ENCODE measurements at places on chromosomes 2 and 18.

GRCh38 chr2:172655091-172655837, 80.4 kb upstream of the RAPGEF4 start:
- DNase-seq = no peak

DNA sequence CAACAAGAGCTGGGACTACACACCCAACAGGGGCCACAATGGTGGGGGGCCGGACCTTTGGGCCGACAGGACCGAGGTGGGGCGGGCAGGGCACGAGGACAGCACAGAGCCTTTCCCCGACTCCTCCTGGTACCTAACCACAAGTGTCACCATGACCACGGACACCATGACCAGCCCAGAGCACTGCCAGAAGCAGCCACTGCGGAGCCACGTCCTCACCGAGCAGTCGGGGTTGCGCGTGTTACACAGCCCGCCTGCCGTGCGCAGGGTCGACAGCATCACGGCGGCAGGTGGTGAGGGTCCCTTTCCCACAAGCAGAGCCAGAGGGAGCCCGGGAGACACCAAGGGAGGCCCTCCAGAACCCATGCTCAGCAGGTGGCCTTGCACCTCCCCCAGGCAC, 119.5 kb downstream of the MTCL1 start:
- DNase-seq = no peak

DNA sequence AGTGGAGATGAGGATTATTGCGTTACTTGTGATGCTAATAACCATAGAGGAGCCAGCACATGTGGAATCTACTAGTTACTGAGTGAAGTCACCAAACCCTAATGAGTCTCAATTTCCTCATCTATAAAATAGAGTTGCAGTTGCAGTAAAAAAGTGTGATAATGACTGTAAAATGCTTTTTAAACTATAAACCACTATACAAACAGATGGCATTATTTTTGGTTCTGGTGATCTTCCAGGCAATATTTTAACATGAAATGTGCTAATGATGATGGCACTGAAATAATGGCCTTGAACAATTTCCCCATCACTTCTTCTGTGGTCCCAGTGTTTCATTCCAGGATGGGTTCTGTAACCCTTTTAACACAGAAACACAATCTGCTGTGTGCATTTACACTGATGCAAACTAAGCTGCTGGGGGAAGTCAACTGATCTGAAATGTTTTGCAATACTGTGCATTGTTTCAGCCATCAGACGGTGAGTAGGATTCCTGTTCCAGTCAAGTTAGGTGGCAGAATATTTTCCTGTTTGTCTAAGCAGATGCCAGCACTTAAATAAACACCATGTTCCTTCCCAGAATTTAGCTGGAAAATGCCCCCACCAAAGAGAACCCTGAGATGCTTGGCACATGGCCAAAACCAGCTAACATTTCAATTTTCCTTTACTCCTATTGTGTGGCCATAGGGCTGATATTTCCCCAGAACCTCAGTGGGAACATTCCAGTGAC, 52.6 kb downstream of the TACR1 start:
- no peak for DNase-seq

- no peak for DNase-seq
Observed at GRCh38 chr2:84223191-84223590, 235.9 kb downstream of the SUCLG1 start.

GRCh38 chr2:16126517-16127275, 186.3 kb downstream of the MYCN start:
- no peak for DNase-seq

DNA sequence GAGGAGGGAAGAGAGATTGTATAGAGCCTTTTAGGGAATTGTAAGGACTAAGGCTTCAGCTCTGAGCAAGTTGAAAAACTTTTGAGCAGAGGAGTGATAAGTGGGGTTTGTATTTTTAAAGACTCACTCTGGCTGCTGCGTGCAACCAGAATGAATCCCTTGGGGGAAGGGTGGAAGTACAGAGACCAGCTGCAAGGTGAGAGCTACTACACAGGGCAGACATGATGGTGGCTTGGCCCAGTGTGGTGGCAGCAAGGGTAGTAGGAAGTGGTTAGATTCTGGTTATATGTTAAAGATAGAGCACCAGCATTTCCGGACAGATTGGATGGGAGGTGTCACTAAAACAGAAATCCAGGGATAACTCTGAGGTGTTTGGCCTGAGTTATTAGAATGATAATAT, 10.1 kb upstream of the SESTD1 start:
- DNase-seq = no peak

GRCh38 chr2:168566974-168567665, 111.0 kb downstream of the CERS6 start:
- peak; percentile 66 for DNase-seq

- DNase-seq = no peak
Observed at GRCh38 chr2:118464046-118464445, 375.8 kb downstream of the INSIG2 start.

DNA sequence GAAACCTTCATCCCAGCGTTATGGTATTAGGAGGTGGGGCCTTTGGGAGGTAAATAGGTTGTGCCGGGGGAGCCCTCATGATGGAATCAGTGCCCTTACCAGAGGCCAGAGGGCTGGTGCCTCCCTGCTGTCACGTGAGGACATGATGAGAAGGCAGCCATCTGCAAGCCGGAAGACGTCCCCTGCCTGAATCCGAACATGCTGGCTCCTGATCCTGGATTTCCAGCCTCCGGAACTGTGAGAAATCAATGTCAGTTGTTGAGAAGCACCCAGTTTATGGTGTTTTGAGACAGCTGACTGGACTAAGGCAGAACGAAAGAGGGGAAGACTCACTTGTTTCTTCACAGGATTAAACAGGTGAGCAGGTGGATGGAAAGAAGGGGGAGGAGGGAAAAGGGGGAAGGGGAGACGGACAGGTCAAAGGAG, 13.0 kb upstream of the KLF11 start:
- DNase-seq = no peak

- no peak for DNase-seq
Observed at GRCh38 chr18:52242711-52243110, 97.3 kb upstream of the DCC start.

DNA sequence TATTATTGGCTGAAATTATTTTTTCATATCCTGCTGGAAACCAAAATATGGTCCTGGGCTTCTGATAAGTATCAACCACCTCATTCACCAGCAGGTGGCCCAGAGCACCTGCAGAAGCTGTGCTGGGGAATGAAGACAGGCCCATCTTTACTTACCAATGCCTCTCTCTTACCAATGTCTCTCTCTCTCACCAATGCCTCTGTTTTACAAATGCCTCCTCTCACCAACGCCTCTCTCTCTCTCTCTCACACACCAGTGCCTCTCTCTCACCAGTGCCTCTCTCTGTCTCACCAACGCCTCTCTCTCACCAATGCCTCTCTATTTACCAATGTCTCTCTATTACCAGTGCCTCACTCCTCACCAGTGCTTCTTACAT, 2.3 kb upstream of the MAL start:
- DNase-seq = no peak

GRCh38 chr2:231015478-231015877, 19.6 kb downstream of the SPATA3 start:
- DNase-seq = no peak

DNA sequence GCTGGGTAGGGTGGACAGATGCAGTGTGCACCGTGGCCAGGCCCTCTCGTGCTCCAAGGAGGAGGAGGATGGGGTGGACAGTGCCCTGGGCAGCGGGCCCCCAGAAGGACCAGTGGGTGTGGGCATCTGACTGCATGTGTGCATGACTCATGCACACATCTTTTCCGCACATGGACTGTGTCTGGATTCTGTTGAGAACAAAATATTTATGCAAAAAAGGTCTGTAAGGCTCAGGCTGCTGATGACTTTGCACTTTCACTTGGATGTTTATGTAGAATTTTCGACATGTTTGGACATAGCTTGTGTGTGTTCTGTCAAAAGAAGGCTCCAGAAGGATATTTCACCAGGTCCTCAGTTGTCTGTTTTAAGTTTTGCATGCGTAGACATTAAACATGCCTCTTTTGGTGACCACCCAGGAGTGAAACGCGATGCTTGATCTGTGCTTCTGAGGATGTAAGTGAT, 45.6 kb downstream of the MTCL1 start:
- no peak for DNase-seq

GRCh38 chr2:68390586-68390985, 25.5 kb downstream of the PLEK start:
- DNase-seq = no peak

- no peak for DNase-seq
Observed at GRCh38 chr2:183031911-183032794, 6.1 kb downstream of the NCKAP1 start.

- no peak for DNase-seq
Observed at GRCh38 chr18:62088156-62088555, 98.7 kb downstream of the PIGN start.

DNA sequence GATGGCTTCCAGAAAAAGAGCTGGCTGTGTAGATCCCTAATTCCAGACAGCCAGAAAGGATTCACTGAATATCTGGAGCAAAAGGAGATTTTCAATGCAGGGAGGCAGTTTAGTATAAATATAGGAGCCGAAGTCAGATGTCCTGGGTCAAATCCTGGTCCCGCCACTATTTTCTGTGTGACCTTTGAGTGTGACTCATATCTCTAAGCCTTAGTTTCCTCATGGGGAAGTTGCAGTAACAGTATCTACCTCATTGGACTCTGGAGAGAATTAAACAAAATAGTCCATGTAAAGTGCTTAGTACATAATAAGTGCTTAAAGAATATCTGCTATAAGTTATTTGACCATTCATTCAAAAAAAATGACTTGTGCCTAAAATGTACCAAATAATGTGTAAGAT, 52.1 kb upstream of the ITGA6 start:
- no peak for DNase-seq

DNA sequence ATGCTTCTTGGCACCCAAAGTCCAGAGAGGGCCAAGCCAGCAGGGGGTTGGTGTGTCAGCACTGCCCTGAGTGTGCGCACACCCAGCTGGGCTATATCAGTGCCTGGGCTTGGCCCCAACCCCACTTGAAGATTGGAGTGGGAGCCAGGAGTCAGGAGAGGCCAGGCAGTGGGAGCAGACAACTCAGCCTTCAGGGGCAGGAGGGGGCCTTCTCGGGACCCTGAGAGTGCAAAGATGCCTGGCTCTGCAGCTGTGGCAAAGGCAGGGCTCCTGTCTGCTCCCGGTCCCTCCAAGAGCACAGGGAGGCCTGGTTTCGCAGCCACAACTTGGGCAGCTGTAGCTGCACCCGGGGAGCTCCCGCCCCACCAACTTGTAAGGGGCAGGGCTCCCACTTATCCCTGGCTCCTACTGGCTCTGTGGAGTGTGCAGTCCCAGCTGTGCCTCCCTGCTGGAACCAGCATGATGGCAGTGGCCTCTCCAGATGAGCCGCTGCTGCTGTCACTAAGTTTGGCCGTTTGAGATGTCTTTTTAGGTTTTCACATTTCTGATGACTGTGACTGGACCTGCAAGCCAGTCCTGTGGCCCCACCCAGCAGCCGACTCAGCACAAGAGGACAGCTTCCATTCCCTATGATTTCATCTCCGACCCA, 148.8 kb upstream of the HS6ST1 start:
- DNase-seq = no peak

- DNase-seq = no peak
Observed at GRCh38 chr18:57301573-57302559, 50.5 kb upstream of the ST8SIA3 start.

DNA sequence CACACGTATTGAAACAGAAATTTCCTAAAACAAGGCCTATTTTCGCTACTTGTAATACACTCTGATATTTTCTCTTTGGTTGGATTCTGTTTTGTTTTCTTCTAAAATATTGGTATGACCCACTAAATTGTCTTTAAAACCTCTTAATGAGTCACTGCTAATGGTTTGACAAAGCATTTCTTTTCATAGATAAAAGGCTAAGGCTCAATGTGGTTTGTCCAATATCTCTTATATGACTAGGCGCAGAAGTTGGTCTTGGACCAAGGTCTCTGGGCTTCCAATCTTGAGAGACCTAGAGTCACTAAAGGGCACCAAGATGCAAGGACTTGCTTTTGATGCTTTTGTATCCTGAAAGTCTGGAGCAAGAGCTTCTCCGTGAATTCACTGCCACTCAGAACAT, 498.2 kb upstream of the TCF4 start:
- DNase-seq = no peak

GRCh38 chr2:151651274-151651673, 83.0 kb downstream of the NEB start:
- DNase-seq = no peak

DNA sequence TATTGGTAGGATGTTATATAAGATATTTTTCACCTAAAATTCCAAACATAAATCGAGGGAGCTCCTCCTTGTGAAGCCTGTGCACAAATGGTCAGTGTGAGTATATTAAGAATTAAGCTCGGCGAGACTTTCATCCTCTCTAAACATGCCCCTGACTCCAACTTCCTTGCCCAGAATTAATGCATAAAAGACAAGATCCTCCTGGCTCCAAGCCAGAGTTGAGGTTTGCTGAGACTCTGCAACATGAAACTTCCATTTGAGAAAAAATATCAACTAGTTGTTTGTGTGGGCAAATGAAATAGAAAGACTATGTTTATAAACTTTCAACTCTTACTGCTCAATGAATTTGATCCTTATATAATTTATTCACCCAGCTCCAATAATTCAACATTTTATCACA, 68.1 kb downstream of the CCDC178 start:
- DNase-seq = no peak

GRCh38 chr18:58400331-58400870, 228.5 kb downstream of the ALPK2 start:
- no peak for DNase-seq

GRCh38 chr2:3073704-3074103, 303.9 kb downstream of the EIPR1 start:
- no peak for DNase-seq

- no peak for DNase-seq
Observed at GRCh38 chr2:130372833-130373807, 17.3 kb downstream of the PTPN18 start.

- no peak for DNase-seq
Observed at GRCh38 chr2:15640261-15640711, 48.6 kb downstream of the DDX1 start.

GRCh38 chr2:170966648-170967396, 37.8 kb downstream of the GORASP2 start:
- no peak for DNase-seq

Data from NCI-H1048 (cell line).